ENCODE measurements at places on chromosomes 3 and 15.

DNA sequence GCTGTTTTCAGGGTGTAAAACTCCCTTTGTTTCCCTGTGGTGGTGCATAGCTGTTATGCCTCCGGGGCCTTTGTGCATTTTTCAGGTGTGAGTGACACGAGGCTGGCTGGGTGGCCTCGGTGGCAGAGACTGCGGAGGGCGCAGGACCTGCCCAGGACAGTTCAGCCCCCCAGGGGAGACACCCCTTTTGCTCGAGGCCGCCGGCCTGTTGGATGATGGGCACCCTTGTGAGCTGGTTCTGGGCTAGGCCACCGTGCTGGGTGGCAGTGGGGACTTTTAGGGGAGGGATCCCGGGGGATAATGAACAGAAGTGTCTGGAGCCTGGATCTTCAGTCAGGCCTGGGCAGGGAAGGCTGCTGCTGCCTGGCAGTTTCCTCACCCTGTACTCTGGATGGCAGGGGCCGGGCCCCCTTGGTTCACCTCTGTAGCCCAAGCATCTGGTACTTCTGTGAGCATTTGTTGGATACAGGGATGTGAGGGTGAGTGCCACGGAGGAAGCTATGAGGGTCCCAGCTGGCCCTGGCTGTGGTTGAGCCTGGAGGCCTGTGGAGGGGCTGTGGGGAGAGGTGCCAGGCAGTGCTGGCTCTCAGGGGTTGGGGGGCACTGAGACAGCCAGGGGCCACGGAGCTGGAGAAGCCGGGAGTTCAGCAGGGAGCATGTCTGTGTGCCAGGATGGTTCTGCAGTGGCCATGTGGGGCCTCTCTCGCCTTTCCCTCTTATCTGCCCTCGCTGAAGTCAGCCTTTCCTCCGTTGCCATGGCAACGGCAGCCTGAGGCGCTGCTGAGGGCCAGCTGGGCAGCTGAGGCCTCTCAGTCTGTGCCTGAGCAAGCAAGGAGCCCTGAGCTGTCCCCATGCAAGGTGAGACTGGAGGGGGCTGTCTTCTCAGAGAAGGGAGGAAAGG lies 49.0 kb downstream of the KY start:
- no peak for DNase-seq

GRCh38 chr3:127781411-127782001 lies 40.8 kb downstream of the MGLL start:
- DNase-seq: no peak

DNA sequence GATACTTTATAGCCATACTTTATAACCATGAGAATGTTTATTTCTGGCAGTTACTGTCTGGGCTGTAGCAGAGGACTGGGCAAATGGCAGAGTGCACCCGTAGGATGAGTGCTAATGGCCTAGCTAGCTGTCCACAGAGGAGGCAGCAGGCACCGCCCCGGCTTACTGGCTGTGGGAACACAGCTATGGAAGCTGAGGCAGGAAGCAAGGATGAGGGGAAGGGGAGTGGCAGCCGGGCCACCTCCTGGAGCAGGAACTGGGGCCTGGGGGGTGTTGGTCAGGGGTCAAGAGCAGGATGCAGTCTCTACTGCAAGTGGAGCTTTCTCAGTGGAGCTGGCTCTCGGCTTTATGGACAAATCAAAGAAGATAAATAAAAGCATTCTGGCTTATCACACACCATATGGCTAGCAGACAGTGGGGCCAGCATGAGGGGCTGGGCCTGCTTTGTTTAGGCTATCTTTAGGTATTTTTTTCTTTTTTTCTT lies 316.8 kb upstream of the CTDSPL start:
- no peak for DNase-seq

DNA sequence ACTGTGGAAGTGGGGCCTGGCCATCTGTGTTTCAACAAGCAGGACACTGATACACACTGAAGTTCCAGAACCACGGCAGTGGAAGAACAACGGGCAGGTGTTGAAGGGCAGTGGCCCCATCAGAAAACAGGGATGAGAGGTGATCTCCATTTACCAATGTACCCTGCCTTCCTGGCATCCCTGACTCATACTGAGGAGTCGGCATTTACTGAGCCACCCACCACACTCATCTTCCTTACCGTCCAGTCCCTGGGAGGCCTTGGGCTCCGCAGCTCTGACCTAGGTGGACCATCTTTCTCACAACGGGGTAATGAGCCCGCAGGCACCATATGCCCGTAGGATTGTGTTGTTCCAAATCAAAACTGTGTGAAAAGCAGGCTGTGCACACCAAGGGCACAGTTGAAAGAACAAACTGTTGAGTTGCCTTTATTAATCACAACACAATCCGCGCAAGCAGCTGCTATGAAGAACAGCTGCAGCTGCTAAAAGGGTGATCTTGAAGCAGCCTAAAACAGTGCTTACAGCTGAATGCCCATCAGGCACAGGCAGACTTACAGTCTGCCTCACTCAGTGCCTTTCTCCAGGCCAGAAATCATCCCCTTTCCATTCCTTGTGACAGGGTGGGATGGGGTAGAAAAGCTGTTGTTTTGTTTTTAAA lies 12.9 kb downstream of the MB21D2 start:
- no peak for DNase-seq

DNA sequence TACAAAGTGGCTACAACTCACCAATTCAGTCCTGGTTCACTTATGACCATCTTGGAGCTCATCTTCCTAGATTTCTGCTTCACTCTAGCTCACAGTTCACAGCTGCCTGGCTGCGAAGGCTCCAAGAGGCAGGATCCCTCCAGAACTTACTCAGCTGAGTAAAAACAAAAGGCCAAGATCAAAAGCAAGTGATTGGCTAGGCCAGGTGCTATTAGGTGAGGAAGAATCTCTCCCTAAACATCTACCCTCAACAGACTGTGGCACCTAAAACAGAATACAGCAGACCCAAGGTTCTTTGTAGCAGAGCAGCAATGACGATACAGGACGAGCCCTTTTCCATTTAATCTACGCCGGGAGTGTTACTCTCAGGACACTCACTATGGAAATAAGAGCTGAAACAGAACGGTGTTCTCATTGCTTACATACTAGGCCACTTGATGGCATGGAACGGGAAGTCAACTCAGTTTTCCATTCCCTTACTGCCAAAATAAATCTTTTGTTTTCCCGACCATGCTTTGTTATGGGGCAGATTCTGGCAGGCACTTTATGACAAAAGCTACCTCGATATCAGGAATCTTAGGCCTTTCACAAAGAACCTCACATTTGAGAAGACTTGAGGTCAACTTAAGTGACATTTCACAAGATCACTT lies 901 bp downstream of the ICE2 start:
- DNase-seq: no peak

GRCh38 chr3:13653631-13654279 lies 104.8 kb downstream of the FBLN2 start:
- no peak for DNase-seq

DNA sequence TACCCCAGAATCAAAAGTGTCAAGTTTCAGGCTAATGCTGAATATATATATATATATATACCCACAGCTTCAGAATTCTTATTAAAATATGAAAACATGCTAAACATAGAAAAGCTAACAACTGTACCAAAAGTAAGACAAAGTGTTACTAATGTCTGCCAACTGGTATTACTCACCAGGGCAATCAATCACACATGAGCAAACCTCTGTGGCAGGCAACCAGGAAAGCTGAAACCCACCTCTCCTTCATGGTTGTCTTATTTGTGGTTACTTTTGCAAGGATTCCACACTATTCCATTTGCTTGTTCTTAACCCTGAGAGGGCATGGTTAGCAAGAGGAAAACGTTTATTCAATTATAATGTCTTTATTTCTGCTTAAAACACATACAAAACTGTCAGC lies 512.3 kb upstream of the MDFIC2 start:
- DNase-seq: no peak

DNA sequence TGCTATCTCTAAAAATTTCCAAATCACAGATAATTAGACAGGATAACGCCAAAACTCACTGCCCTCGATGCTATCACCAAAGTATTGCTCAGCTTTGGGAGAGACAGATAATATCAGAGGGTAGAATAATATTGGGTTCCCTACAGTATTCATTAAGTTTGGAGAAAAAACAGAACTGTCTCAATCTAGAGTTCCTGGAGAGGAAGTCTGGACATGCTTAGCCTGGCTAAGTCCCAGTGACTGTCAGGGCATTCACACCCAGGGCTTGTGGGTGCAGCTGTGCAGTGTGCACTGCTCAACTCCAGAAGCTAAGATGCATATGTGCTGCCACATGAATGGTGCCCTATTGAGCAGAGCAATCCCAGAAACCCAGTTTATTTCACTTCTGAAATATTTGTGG lies 459.6 kb upstream of the DPH6 start:
- DNase-seq: no peak

GRCh38 chr3:119322021-119322834 lies 28.0 kb downstream of the ARHGAP31 start:
- no peak for DNase-seq

DNA sequence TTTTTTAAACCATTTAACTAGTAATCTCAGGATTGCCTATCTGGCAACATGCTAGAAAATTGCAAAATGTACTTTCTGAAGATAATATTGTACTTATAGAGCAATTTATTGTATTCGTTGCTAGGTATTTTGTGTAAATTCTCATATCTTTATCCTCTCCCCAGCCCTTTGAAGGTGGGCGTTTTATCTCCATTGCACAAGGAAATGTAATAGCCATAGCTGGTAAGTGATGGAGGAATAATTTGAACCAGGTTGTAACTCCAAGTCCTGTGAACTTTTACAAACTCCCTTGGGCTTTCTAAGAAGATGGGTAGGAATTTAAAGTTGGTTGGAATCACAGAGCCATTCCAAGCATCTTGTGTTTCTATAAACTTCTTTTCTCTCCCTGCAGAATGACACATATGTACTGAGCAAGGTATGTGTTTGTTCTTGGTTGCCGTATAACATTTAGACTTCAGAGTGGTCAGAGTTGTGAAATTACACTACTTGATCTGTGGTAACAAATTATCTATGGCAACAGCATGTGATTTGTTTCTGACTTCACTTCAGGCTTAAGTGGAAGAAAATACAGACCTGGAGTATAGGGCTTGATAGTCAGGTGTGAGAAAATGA lies 170.9 kb downstream of the AKAP13 start:
- no peak for DNase-seq

DNA sequence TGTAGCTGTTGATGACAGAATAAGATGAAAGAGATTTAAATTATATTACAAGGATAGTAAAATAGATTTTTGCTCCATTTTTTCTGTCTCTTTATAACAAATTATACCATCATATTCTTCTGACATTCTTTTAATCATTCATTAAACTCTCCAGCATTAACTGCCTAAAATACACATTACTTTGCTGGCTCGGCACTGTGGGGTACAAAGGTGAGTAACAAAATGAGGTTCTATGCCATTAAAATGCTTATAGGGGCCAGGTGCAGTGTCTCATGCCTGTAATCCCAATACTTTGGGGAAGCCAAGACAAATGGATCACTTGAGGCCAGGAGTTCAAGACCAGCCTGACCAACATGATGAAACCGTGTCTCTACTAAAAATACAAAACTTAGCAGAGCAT lies 81.5 kb downstream of the ULK4 start:
- no peak for DNase-seq

DNA sequence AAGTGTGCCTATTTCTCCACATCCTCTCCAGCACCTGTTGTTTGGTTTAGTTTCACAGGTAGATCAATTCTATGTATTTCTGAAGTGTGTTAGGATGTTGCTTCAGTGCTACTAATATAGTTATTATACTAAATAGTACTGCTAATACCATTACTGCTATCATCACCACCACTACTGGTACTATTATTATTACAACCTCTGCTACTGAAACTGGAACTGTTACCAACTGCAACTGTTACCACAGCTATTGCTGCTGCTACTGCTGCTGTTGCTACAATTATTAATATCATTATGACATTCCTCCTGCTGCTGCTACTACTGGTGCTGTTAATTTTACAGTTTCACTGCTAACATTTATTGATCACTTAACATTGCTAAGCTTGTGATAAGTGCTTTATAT lies 8.3 kb upstream of the LMOD3 start:
- no peak for DNase-seq

DNA sequence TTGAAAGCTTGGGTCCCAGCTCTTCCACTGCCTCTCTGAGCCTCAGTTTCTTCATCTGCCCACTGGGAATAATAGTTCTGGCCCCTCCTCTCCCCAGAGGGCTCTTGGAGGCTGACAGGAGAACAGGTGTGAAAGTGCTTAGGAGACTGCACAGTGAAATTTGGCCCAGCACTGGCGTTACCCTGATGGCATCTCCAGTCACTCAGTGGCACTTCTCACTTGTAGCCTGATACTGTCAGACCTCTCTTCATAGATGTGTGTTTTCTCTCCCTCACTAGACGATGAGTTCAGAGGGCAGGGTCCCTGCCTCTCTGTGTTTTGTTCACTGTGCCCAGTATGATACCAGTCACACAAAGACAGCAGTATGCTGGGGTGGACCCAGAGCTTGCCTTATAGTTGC lies 22.2 kb upstream of the IGDCC3 start:
- DNase-seq: no peak

DNA sequence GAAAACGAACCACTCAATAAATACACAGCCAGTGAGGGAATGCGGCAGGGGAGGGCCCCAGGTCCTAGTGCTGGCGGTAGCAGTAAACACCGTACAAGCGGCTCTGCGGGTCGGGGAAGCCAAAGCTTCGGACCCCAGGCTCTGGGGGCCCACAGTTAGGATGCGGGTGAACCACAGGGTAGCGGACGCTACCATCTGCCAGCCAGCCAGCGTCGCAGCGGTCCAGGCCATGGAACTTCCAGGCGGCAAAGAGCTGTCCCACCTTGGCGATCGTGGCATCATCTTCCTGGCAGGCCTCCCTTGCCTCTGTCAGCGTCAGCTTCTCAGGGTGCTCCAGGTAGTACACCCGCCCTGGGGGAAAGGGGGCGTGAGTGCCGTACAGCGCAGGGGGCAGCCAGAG lies 17.4 kb downstream of the HAPLN3 start:
- no peak for DNase-seq

GRCh38 chr3:62284442-62284841 lies 88.9 kb downstream of the FEZF2 start:
- DNase-seq: no peak

- DNase-seq: no peak
Measured at GRCh38 chr3:18223571-18223970, 201.6 kb downstream of the SATB1 start.

DNA sequence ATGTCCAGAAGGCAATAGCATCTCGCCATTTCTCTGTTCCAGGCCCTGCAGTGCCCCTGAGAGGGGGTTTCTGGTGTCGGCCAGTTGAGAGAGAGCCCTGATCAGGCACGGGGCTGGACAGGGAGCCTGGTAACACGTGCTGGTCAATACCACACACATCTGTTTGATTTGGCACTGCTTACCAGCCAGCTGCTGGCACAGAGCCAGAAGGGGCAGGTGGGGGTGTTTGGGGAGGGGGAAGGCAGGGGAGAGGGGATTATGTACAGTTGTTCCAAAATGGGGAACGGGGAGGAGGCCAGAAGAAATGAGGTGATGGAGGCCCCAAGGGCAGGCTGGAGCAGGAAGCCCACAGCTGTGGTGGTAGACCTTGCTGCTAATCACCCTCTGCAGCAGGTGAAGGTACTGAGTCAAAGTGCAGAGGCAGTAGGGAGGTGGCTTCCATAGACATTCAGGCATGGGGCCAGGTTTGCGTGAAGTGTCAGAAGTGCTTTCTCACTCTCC lies 153.5 kb upstream of the LPP start:
- no peak for DNase-seq

- DNase-seq: no peak
Measured at GRCh38 chr15:74278207-74278606, 42.1 kb downstream of the CCDC33 start.

- no peak for DNase-seq
Measured at GRCh38 chr3:112456147-112456546, 43.1 kb downstream of the BTLA start.

- no peak for DNase-seq
Measured at GRCh38 chr15:90760661-90761232, 43.6 kb downstream of the BLM start.

All from stimulated activated CD4-positive, alpha-beta T cell treated with anti-CD3 and anti-CD28 coated beads, Interleukin-12 subunit alpha, Interleukin-12 subunit beta, amount 100 ng/mL, for 24 hours (primary cell).